T-helper 17 cell (primary cell): ENCODE measurements at places on chromosomes 1 and 21. TPM values are rescaled to one million over a fixed set of nuclear protein-coding genes. Genes with fewer than 3 reads are reported as not detected.

GRCh38 chr1:7899741-7900140, 40.9 kb downstream of the TNFRSF9 start:
- no peak for DNase-seq

DNA sequence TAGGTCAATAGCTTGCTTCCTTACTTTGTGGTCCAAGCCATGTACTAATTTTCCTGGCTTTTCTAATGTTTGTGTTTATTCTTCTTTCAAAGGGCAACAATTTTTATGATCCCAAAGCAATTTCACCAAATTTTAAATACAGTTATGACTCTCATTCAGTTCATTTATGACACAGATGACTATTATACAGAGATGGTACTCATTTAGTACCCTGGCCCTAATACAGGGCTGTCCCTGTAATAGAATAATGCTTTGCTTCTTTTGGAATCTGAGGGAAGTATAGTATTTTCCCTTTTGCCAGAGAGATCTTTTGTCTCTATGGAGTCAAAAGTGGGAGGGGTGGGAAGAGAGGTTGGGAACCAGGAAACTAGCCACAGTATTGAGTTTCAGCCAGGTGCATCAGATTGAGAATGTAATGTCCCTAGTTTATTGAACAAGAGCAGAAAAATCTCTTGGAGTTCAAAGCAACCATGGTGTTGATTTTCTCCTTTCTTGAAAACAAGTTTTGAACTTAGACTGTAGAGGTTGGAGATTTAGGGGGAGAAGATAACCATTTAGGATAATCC, 20.4 kb downstream of the DENND2D start:
- no peak for DNase-seq

- no peak for DNase-seq
These were observed 1.8 kb upstream of the MTF1 start for GRCh38 chr1:37861151-37861550.

- DNase-seq = no peak
These were observed 80.6 kb downstream of the GON4L start for GRCh38 chr1:155776414-155776813.

DNA sequence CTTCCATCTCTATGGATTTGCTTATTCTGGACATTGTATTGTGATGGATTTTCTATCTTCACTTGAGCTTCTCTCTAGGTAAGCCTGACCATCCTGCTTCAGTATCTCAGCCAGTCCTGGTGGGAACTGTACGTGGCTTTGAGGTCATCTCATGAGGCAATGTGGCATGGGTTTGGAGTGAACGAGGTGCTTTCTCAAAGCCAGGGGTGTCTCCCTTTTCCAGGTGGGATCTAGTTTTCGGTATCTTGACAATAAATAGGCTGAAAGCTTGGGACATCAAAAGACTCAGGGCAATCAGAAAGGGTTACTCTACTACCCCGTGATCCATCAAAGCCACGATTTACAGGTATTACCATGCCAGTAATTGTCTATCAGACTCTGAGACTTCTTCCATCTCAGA, 40.8 kb downstream of the AZIN2 start:
- DNase-seq = no peak

DNA sequence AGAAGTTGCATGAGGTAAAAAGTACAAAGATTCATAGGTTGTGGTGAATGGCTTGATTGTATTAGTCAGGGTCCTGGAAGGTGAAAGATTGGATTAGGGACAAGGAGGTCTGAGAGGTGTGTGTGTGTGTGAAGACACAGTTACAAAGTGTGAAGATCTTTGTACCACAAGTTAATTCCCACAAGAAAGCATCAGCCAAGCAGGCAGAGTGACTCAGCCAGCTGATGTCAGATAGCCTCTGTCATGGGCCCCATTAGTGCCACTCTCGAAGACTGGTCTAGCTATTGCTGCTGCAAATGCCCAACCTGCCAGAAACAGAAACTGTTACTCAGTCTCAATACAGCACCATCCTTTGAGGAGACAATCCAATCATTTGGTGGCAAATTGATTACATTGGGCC, 96.5 kb downstream of the DTL start:
- no peak for DNase-seq

DNA sequence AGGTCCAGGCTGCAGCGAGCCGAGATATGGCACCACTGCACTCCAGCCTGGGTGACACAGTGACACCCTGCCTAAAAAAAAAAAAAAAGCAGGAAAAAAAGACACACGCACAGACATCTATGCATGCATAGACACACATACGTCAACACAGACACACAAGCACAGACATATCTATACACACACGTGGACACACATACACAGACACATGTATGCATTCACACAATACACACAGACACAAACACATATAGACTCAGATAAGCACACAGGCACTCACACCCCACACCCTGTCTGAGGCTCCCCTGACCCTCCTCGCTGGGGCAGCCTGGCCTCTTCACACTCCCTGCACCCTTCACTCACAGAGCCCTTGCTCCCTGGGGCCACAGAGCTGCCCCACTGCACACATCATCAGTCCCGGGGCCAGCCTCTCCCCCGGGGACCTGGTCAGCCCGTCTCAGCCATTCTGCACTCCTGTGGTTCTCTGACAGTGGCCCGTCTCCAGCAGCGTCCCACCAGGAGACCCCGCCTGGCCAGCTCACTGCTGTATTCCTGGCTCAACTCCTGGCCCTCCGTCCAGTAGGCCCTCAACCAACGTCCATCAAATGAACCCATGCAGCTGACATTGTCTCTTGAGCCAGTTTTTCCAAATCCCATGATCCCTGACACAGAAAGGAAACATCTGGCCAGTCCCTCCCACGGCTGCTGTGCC, 4.6 kb upstream of the PRKCZ start:
- DNase-seq = no peak

GRCh38 chr1:179996099-179996498, 41.5 kb downstream of the CEP350 start:
- DNase-seq = no peak

- DNase-seq = no peak
These were observed 21.8 kb downstream of the TGFBR3 start for GRCh38 chr1:91864017-91864700.

DNA sequence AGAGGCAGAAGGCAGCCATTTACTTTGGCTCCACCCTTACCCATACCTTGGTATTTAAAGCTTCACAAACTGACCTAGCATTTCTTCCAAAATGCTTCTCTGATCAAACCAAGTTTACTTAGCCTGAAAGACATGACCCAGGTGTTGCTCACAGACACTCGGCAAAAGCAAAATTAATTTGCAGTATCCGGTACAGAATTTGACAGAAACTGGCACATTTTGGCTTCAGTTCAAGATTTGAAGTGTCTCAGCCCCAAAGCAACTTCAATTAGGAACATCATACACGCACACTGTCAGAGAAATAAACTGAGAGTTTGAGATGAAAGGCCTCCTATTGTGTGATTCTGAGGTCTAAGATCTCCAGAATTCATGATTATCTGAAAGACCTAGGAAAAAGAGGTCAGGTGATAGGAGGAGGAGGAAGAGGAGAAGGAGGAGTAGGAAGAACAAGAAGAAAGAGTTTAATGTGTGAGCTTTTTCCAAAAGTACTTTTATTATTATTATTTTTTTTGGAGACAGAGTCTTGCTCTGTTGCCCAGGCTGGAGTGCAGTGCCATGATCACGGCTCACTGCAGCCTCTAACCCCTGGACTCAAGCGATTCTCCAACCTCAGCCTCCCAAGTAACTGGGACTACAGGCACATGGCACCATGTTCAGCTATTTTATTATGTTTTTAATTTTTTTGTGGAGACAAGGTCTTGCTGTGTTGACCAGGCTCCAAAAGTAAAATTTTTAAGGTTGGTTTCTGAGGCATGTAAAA, 143.6 kb downstream of the SLC45A1 start:
- DNase-seq = no peak

- no peak for DNase-seq
These were observed 16.2 kb upstream of the WDR26 start for GRCh38 chr1:224450561-224451350.

DNA sequence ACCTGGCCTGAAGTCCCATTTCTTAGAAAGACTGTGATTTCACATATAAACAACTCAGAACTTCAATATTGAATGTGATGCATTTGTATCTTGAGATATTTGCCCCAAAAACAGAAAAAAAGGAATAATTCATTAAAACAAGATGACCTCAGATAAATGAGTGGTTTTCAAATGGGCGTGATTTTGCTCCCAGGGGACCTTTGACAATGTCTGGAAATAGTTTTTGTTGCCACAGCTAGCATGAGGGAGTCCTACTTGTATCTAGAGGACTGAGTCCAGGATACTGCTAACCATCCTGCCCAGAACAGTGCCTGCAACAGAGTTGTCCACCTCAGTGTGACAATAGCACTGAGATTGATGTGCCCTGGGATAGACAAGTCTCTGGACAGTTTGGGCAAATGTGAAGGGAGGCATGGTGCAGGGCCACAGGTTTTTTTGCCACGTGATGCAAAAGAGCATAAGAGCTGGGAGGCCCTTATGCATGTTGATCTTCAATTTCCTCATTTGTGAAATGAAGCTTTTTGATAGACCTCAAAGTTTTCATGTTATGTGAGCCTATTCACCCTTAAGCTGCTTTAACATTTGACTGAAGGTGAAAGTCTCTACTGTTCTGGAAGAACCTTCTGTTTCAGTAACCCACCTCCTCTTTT, 46.2 kb downstream of the MAP3K7CL start:
- no peak for DNase-seq

DNA sequence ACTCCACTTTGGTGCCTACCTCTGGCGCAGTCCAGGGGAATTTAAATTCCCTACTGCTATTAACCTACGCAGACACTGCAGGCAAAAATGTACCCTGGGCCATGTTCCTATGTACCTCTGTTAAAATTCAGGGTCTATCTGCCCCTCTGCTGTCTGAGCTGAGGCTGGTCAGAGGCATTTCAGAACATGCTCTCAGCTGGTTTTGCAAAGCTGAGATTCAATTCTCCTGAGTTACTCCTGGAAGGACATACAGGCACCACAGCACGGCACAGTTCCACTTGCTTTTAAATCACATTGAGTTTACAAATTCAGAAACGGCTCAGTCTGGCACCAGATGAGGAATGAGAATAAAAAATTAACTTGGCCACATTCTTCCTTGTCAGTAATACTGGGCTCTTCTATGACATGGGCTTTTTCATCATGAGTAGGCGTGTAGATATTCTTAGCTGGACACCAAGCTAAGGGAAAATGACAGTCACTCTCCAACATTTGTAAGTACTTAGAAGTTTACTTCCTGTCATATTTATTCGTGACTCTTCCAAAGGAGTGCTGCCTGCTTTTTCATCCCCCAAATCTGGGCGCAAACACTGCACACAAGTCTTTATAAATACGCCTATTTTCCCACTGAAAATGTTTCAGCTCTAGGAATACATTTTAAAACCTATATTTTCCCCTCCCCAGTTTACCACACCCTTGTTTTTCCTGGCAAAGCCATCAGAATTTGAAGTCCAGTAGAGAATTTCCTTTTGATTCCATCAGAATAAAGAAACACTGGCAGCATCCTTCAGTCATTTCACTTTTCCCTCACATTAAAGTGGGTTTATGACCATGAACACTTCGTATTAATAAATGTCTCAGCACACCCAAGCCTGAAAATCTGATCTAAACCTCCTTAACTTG, 1.9 kb downstream of the C1orf198 start:
- no peak for DNase-seq

DNA sequence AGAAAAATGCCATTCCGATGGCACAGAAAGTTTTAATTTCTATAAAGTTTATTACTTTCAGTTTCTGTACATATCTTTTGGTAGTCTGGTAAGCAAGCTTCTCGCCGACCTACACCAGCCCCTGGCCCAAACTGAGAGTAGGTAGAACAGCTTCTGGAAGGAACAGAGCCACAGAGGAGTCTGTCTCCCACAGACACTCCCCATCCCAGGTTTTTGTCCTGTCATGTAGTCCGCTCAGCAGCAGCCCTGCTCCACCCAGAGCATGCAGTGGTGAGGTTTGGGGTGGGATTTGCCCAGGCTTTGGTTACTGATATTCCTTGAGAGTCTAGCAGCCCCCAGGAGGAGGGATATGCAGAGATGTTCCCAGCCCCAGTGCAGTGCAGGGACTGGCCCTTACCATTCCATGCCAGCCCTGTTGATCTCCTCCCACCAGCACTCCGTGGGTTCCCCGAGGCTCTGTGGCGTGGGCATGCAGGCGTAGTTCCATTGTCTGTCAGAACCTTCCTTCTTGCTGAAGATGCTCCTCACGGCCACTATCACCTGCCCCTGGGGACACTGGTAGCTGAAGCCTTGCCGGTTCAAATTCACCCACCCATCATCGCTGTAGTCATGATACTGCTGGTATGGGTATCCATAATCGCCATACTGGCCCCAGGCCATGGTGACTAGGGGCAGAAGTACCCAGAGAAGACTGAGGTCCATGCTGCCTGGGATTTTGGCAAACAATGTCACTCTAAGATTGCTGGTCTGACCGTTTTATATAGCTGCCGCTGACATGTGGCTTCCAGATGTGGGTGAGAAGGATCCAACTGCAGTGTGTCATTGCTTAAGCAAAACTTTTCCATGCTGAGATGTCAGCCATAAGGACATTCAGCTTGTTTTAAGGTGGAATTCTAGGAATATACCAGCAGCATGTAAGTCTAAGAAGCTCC, at the start of gene DPT:
DPT (minus strand) TSS at position 734 of the 932 bp plus-strand sequence; CDS start at position 702, 32 bp downstream.
- DNase-seq = no peak

DNA sequence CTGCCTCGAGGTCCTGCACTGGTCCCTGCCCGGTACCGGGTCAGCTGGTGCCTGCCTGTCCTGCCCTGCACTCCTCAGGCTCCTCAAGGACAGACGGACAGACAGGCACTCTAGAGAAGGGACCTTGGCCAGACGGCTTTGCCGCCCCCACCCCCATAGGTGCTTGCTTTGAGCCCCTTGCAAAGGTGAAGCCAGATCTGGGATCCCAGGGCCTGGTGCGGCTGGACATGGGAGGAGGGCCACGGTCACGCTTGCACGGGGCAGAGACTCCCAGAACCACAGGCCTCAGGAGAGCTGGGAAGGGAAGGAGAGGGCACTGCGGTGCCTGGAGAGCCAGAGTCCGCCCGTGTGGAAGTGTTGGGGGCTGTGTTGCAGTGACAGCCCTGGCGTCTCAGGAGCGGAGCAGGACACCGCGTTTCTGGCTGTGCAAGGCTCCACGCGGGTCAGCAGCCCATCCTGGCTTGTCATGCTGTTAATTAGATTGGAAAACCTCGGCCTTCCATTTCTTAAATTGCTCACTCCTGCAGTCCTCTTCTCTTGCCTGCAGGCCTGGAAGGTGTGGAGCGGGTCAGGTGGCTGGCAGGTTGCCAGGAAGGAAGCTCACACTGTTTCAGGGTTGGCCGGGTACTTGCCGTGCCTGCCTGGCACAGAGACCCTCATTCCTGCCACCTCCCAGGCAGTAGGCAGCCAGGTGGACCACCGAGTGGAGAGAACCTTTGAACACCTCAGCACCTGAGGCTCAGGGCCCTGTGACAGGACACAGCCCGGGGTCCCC, 16.3 kb downstream of the COL18A1 start:
- DNase-seq = no peak

GRCh38 chr1:206089341-206089740, 27.8 kb downstream of the AVPR1B start:
- no peak for DNase-seq

PTP4A2 gene
- total RNA-seq = 269 TPM

IVL gene
- not detected for total RNA-seq

OR2T2 gene
- total RNA-seq = not detected

CR1 gene
- 27.6 TPM for total RNA-seq

IL19 gene
- total RNA-seq = not detected

SPRR3 gene
- total RNA-seq = not detected

AMY1A gene
- total RNA-seq = not detected

TMCC2 gene
- total RNA-seq = 10.2 TPM

CLEC20A gene
- not detected for total RNA-seq

GJA9 gene
- not detected for total RNA-seq

TIAM1 gene
- total RNA-seq = 54.2 TPM

VASH2 gene
- 0.07 TPM for total RNA-seq

SH2D2A gene
- 129 TPM for total RNA-seq

OR2L5 gene
- total RNA-seq = not detected

LRRC52 gene
- total RNA-seq = not detected

WDR47 gene
- 13.2 TPM for total RNA-seq
